ENCODE measurements at places on chromosomes 2 and 18.

- DNase-seq: no peak
These were observed 180.2 kb downstream of the SOCS6 start for GRCh38 chr18:70468861-70469547.

DNA sequence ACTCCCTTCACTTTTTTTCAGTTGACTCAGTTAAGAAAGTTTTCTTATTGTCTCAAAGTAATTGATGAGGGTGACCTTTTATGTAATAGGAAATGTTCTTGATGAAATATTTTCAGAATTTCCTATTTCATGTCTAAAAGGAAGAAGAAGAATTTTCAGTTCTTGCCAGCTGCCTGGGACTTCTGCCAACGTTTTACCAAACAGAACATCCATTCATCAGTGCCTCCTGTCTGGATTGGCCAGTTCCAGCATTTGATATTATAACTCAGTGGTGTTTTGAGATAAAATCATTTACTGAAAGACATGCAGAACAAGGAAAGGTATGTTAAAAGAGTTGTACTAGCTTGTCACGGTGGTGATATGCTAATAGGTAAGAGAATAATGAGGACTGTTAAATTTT, 104.7 kb upstream of the MYO3B start:
- DNase-seq: peak; percentile 37

- no peak for DNase-seq
These were observed 206.1 kb downstream of the KLHL29 start for GRCh38 chr2:23591111-23591510.

DNA sequence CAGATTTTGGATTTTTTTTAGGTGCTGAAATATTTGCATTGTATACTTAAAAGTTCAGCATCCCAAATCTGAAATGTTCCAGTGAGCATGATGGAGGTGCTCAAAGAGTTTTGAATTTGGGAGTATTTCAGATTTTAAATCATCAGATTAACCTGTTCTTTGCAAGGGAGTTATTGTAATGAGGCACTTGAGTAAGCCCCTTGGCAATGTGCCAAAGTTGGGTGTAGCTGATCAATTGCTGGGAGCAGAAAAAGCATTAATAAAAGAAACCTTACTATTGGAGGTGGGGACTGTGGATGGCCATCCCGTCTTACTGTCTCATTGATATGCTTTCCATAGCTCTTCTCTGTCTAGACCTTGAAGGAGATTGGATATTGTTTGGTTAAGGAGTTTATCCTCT, 28.3 kb downstream of the MALT1 start:
- DNase-seq: no peak

DNA sequence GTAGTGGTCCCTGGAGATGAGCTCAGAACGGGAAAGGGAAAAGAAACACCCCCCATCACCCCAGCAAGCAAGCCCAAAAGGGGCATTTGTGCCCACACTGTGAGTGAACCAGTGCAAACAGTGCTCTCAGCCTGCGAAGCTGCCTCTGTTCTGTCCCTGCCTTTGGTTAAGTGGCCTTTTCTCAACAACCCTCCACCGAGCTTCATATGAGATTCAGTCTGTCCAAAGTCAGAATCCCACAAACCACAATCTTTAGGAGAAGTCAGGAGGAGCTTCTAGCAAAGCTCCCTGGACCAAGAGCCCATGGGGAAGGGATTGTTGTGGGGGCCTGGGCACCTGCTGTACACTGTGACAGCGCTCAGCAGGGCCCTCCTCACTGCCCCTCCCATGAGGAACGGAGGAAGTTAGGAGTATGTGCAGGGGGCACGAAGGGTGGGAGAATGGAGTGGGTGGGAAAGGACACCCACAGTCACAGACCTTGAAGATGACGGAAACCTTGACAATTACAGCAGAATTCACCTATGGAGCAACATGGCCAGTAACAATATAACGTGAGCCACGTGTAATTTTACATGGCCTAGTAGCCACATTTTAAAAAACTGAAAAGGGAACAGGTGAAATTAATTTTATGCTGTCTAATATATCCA, 119.5 kb downstream of the SMAD7 start:
- no peak for DNase-seq

- DNase-seq: no peak
These were observed 63.5 kb upstream of the CTLA4 start for GRCh38 chr2:203804070-203804469.

GRCh38 chr2:149507974-149508373, 79.6 kb downstream of the MMADHC start:
- no peak for DNase-seq

DNA sequence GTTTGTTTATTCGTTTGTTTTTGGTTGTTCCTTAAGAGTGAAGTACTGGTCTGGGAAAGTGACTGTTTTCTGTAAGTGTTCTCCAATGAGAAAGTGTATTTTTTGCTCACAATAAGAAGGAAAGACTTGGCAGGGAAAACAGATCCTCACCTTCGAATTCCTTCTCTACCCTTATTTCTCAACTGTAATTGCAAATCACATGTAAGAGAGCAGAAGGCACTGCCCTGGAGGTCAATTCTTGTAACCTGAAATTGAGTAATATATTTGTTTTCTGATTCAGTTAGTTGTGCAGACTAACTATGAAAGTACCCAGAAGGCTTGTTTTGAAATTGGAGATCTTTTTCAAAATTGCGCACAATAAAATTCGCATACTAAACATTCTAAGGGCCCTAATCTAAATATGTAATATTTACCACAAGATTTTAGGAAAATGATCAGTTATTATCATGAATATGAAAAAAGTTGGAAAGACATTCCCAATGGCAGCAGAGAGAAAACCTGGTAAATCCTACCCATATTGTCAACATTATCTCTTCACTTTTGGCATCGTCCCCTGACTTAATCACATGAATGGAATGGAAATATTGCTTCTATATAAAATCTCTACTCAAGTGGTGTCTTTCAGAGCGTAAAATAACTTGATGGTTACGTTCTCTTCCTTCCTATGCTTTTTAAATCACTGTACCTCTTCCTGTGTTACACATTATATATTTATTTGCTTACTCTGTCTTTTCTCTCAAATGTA, 24.1 kb downstream of the TFPI start:
- no peak for DNase-seq

- peak; percentile 92 for DNase-seq
These were observed 28.3 kb upstream of the TOGARAM2 start for GRCh38 chr2:28952836-28953211.

DNA sequence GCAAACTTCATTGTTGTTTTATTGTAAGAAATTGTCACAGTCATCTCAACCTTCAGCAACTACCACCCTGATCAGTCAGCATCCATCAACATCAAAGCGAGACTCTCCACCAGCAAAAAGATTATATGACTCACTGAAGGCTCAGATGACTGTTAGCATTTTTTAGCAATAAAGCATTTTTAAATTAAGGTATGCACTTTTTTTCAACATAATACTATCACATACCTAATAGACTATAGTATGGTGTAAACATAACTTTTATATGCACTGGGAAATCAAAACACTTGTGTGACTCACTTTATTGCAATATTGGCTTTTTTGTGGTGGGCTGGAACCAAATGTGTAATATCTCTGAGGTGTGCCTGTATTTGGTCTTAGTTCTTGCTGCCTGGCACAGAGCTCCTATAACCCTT, 15.6 kb downstream of the SCN1A start:
- DNase-seq: no peak

DNA sequence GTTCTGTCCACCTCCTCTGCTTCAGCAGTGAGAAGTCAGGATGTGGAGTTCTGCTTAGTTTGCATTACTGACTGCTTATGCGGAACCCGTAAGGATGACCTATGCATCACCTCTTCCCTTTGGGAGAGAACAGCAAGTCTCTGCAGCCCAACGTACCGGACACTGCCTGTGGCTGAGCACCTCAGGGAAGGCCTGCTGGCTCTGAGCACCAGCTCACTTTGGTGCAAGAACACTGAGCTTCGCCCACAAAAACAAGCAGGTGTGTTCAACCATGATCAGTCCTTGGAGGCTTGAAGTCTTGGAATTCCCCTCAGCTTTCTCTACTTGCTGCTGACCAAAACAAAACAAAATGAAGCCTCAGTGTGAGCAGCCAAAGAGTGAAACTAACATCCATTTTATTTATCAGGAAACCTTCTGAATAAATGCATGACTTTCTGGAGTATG, 52.7 kb upstream of the NCK2 start:
- DNase-seq: no peak

- no peak for DNase-seq
These were observed 132.6 kb downstream of the DDX1 start for GRCh38 chr2:15724235-15724634.

GRCh38 chr18:49486953-49487710, at the start of gene C18orf32:
Gene C18orf32 (minus strand): TSS chr18:49487234. CDS start chr18:49483748, 3,486 bp downstream.
- DNase-seq: peak; percentile 95

DNA sequence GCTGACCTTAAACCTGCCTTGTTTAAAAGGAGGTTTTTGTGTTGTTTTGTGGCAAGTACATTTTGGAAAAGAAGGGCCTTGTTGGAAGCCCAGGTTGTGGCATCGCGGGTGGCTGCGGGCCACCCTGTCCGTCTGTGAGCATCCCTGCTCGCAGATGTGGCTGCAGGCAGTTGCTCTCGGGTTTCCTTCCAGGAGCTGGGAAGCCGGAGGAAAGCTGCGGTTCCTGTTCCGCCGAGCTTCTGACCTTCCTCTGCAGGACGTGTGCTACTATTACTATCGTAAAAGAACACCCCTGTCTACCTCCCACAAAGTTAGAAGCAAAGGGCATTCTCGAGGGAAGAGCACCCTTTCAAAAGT, 766 bp downstream of the MFF start:
- DNase-seq: peak; percentile 22

- DNase-seq: no peak
These were observed 5.9 kb downstream of the SCYGR4 start for GRCh38 chr2:227623226-227623625.

- no peak for DNase-seq
These were observed 1.8 kb downstream of the DPP4 start for GRCh38 chr2:162072181-162072702.

DNA sequence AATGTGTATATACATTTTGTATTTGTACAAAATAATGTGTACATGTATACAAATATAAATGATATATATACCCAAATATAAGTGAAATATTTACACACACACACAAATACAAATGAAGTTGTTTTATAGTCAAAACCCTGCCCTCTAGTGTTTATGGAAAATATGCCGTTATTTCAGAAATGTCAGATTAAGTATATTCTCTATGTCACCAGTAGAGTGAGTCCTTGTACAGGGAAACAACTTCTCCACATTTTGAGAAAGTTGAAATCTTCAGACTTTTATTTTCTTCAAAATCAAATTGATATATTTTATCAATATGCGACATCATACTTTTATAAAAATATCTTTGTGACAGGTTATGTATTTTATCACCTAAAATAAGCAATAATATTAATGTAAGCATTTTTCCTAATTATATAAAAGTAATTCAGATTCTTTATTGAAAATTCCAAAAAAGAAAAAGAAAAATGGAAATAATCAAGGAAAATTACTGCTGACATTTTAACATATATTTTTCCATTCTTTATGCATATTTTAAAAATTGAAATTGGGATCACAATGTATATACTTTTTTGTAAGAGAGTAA, 22.4 kb downstream of the ARL6IP6 start:
- peak; percentile 61 for DNase-seq

GRCh38 chr18:49933530-49934128, 120.3 kb upstream of the ACAA2 start:
- DNase-seq: no peak

GRCh38 chr2:65053199-65053598, 3.0 kb upstream of the CEP68 start:
- peak; percentile 52 for DNase-seq

DNA sequence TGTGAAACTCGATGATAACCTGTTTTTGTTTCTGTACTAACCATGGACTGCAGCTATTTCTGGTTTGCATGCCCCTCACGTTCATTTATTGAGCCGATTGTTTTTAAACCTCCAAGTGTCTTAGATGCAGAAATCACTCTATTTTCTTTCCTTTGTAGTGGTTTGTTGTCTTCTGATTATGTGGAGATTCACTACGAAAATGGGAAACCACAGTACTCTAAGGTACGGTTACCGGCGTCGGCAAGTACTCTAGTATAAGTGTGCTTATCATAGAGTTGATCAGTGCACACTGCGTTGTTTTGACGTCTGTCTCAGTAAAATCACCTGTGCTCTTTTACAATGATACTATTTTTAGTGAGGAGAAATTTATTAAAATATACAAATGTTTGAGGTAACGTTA, 87.4 kb downstream of the ADAM23 start:
- no peak for DNase-seq

DNA sequence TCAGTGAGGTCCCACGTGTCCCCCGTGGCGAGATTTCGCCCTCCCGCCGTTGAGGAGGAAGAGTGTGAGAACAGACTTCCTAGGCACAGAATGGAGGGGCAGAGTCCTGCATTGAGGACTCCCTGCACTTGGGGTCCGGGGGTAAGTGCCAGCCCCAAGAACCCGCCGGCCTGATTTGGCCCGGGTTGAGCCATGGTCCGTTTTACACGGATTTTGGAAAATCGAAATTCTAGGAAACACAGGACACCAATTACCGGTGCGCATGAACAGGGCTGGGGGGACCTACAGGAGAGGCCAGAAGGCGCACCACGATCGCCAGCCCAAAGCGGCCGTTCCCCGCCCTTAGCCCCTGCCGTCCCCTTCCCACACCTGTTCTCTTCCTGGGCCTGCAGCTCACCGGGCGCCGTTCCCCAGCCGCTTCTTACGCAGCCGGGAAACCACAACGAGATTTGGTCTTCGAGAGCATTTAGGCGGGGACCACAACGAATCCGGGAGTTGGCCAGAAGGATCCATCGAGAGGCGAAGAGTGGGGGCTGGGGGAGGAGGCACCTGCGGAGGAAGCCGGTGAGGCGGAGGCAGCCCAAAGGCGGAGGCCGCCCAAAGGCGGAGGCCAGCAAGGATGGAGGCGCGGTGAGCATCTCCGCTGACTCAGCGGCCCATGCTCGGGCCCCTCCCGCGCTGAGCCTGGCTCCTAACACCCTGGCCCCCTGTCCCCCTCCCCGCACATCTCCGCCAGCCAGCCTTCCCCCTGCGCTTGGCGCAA, 464 bp upstream of the TLX2 start:
- DNase-seq: no peak

DNA sequence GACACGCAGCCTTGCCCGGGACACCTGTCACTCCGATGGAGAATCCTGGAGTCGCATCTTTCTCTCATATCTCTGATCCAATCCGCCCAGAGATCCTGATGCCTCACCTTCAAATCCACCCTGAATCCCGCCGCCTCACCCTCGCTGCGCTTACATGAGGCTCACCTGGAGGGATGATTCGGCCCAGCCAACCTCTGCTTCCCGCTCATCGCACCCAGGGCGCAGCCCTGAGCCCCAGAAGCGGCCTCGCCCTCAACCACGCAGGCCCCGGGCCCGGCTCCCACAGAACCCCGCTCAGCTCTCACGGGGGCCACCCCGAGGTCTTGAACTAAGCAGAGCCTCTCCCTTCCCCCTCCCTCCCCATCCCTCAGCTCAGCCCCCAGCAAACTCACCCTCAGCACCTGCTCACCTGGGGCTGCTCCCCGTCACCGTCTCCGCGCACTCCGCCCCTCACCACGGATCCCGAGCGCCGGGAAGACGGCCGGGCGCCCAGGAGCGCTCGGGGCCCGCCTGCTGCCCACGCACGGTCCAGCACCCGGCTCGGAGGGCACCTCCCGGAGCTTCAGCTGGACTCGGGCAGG, 160.0 kb downstream of the NDUFA10 start:
- DNase-seq: no peak

GRCh38 chr2:179237209-179237946, 27.3 kb downstream of the SESTD1 start:
- DNase-seq: no peak

GRCh38 chr2:5242751-5243150, 449.4 kb upstream of the SOX11 start:
- no peak for DNase-seq
